ENCODE measurements at places on chromosomes 12 and 14. TPM values are rescaled to one million over a fixed set of nuclear protein-coding genes. Genes with fewer than 3 reads are reported as not detected.

COX14 gene
- polyA plus RNA-seq, result 586 TPM

RHOJ gene
- polyA plus RNA-seq, result 2.0 TPM

AMN gene
- not detected for polyA plus RNA-seq

KLRD1 gene
- 0.09 TPM for polyA plus RNA-seq

TMPO gene
- 6.4 TPM for polyA plus RNA-seq

SPTB gene
- polyA plus RNA-seq, result 0.50 TPM

All from Purkinje cell (primary cell).